ENCODE measurements at places on chromosomes 4 and X.
A peak's percentile ranks its signal among the peaks of the same experiment; 100 is the strongest.

GRCh38 chr4:105998171-105999063 lies 103.1 kb downstream of the NPNT start:
- no peak for DNase-seq

- DNase-seq = peak; percentile 69
Observed at GRCh38 chrX:130106071-130106470, 4.2 kb downstream of the ELF4 start.

DNA sequence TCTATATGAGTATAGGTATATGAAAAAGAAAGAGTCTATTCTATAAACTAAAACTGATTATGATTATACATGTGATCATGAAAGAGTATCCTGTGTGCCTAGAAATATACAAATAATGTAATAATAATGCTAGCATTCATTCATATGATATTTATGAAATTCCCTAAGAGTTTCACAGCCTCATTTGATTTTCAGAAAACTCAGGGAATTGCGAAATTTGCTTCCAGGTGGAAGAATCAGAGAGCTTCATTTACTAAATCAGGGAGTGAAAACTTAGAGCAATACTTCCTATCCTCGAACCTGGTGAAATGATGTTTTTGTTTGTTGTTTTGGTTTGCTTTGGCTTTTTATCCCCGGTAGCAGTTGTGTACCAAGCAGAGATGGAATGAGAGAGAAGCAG lies 1105.7 kb upstream of the SLIT2 start:
- DNase-seq = no peak

GRCh38 chr4:172806841-172807240 lies 361.8 kb upstream of the GALNT7 start:
- no peak for DNase-seq

DNA sequence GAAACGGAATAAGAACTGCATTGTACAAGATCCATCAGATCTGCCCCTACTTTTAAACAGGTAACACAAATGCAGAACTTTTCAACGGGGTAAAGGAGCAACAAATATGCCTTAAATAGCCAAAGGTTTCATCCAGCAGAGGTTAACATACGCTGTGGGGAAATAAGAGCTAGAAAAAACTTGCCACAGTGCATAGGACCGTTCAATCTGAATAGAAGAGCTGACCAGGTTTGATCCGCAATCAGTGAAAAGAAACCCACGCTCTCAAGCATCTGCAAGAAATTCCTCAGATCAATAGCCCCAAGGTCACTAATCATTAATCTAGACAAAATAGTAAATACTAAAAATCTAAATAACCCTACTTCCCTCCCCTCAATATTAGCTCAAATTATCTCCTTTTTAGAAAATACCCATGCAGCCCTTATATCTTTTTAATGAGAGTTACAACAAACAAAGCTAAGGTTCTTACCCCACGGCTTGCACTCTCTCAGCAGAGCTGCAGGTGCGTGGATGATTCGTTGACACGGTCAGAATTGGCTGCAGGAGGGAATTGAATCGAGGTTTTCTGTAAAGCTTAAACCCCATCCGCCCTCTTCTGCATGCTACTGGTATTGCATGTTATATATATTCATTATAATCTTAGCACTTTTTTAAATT lies at the start of gene TLR10:
TSS of gene TLR10 (minus strand) at position 539 of the 657 bp plus-strand sequence. CDS start 7,400 bp downstream, outside the sequence.
- no peak for DNase-seq

- no peak for DNase-seq
Observed at GRCh38 chr4:5463361-5463760, 245.0 kb downstream of the EVC2 start.

GRCh38 chr4:151236036-151236435 lies 40.9 kb upstream of the PRSS48 start:
- DNase-seq = no peak

GRCh38 chrX:152642931-152643564 lies 5.4 kb downstream of the GABRQ start:
- DNase-seq = no peak

GRCh38 chr4:94359838-94360237 lies 17.2 kb upstream of the HPGDS start:
- DNase-seq = no peak

- DNase-seq = no peak
Observed at GRCh38 chr4:30866346-30866745, 146.2 kb downstream of the PCDH7 start.

GRCh38 chrX:21723814-21724213 lies 34.1 kb downstream of the SMPX start:
- no peak for DNase-seq

DNA sequence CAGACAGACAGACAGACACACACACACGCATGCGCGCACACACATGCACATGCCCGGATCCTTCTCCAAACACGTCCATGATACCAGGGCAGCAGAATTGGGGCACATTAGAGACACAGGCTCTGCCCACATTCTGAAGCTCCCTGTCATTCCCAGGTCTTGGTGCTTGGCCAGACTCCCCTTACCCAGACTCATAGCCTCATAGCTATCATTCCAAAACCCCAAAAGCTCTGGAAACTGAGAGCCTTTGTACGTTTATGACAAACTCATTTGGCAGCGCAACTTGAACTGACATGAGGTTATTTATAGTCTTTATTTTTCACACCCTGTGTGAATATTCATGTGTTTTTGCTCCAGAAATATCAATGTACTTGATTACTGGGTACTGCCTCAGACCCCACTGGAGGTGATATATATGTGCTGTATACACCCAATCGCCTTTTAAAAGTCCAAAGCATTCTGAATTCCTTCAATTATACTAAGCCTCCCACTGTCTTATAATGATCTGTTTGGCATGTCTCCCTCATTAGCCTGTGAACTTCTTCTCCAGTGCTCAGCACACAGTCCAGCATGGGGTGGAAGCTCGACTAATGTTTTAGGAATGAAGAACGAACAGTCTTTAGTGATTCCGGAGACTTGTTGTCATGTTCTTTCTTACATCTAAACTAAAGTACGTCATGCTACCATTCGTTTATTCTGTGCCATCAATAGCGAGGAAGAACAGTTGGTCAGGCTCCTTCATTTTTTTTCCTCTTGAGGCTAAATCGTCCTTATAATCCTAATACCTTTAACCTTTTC lies 45.0 kb downstream of the RTL9 start:
- DNase-seq = no peak

GRCh38 chrX:140071037-140071436 lies 105.7 kb upstream of the CXorf66 start:
- DNase-seq = no peak

DNA sequence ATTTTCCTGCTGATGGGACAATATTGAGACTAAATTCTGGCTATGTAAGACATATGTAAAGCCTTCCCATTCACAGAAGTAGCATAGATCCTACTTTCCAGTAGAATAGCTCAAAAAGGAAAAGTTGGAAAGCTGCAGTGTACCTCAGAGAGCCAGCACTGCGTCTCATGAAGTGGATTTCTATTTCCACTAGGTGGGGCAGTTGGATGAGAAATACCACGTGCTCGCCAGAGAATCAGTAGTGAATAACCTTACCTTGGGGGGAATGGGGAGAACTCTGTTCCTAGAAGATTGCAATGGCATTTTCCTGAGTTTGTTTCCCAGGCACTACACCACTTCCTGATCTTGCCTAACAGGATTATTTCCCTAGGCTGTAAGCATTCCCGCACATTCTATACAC lies 907.1 kb downstream of the FSTL5 start:
- no peak for DNase-seq

- no peak for DNase-seq
Observed at GRCh38 chr4:75737398-75737797, 13.0 kb downstream of the USO1 start.

DNA sequence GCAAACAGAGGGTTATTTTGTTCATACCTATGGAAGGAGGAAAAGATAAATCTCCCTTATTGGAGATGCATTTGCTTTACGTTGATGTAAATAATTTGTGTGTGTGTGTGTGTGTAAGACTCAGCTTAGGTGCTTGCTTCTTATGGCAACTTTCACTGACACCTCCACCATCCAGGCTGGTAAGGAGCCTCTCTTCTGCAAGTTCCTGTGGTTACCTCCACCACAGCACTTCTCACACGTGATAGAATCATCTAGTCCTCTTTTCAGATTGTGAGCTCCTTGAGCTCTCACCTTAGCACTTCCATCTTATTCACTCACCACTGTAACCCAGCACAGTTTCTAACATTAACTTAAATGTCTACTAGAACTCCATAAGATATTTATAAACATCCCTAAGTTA lies 553.7 kb downstream of the FGF13 start:
- no peak for DNase-seq

DNA sequence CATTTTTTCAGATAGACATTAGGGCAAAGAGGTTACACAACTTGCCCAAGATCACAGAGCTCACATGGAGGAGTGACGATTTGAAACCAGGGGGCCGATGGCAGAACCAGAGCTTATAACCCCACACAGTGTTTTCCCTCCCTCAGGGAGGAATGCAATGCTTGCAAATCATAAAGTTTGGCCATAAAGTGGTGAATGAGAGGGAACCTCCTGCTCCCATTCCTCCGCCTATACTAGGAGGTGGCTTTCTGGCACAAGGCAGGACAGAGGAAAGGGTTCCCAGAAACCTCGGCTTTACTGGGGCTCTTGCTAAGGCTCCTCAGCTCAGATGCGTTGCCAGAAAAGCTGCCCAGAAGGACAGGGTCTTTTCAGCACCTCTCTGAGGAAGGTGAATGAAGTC lies 19.3 kb downstream of the TMEM154 start:
- no peak for DNase-seq

- no peak for DNase-seq
Observed at GRCh38 chr4:180909279-180909678, 1333.9 kb upstream of the TENM3 start.

- DNase-seq = no peak
Observed at GRCh38 chr4:45484740-45485139, 639.1 kb downstream of the GABRG1 start.

GRCh38 chr4:17060230-17060629 lies 161.8 kb upstream of the LDB2 start:
- no peak for DNase-seq

GRCh38 chr4:138037696-138038095 lies 204.5 kb downstream of the SLC7A11 start:
- no peak for DNase-seq

- DNase-seq = peak; percentile 62
Observed at GRCh38 chr4:153142700-153143438, 61.4 kb upstream of the TRIM2 start.

DNA sequence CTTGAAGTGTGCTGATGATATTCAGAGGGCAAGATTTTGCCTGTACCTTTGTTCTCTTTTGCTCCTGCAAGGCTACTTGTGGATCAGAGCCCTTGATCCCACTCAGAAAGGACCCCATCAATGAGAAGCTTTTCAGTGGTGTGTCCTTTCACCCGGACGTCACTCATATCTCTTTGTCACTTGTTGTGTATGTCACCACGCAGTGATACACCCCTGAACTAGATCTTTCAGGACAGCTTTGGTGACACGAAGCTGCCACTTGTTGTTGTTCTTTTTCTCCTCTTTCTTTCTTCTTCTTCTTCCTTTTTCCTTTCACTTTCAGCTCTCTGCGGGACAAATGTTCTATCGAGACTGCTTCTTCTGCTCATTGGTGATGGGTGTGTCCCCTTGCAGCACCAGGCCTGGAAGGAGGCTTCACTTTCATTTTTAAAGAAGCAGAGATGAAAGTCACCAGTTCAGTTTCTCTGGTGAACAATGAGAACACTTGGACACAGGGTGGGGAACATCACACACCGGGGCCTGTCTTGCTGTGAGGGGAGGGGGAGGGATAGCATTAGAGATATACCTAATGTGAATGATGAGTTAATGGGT lies 83.6 kb downstream of the NBDY start:
- DNase-seq = no peak

DNA sequence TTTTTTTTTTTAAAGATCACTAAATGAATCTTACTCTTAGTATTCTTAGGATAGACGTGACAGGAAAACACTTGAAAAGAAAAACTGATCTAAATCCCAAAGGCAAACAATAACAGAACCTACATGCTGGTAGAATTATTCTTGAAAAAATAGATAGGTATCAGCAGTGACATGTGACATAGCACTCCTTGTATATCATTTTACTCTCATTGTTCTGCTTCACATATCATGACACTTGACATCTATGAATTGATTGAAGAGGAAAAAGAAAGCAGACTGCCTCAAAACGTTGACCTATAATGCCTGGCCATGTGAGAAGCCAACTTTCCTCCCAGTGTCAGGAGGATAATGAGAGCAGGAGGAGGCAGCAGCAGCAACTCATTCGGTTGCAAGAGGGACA lies 555.2 kb downstream of the GABRG1 start:
- DNase-seq = no peak

GRCh38 chr4:127209580-127210095 lies 423.1 kb upstream of the INTU start:
- no peak for DNase-seq

DNA sequence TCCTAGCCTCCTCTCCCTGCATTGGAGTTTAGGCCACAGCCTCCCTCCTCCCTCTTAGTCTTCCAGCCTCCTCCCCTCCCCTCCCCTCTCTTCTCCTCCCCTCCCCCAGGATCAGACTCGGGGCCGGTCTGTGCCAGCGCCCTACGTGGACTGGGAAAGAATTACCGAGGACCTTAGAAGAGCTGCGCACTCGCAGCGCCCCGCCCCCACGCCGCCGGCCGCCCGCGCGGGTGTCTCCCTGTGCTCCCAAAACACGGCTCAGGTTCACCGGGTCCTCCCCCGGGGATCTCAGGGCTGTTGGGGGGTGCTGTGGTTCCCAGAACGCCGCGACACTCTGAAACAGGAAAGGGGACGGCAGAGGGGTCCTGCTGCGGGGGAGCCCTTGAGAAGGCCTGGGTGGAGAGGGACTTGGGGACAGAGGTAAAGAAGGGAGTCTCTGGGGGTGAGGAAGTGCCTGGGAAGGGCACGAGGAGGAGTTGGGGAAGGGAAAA lies 122.3 kb upstream of the TBL1X start:
- DNase-seq = peak; percentile 88

GRCh38 chrX:51893931-51894696 lies 691 bp downstream of the MAGED1 start:
- DNase-seq = peak; percentile 65

- no peak for DNase-seq
Observed at GRCh38 chr4:145326491-145326890, 146.1 kb upstream of the OTUD4 start.

DNA sequence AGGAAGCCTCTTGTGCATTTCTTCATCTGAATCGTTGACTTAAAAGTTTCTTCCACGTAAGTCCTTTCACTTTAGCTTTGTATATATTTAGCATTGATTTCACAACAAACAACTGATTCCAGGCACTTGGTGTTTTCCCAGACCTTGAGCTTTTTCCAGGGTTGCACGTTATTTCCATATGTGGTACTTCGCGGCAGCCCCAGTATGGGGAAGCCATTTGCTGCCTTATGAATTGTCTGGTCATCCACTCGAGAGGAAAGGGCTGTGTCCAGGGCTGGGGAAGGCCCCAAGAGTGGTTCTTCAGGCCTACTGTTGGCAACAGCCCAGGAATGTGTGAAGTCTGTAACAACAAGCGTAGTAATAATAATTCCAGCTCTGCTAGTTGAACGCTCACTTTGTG lies 2.8 kb upstream of the TLR8 start:
- no peak for DNase-seq
